ENCODE measurements at places on chromosomes 7 and 10. TPM values are rescaled to one million over a fixed set of nuclear protein-coding genes. Genes with fewer than 3 reads are reported as not detected.
A peak's percentile ranks its signal among the peaks of the same experiment; 100 is the strongest.

GRCh38 chr7:2512179-2512661 is 7.4 kb upstream of the LFNG start:
- no peak overlapping the region for H3K27ac ChIP-seq
- peaks cover 23% of the 10 kb centered on the region for H3K4me1 ChIP-seq
- DNase-seq: no peak
- no peaks in the 10 kb centered on the region for H3K27me3 ChIP-seq
- H3K4me3 ChIP-seq: no peak overlapping the region
- H3K36me3 ChIP-seq: no peaks in the 10 kb centered on the region

DNA sequence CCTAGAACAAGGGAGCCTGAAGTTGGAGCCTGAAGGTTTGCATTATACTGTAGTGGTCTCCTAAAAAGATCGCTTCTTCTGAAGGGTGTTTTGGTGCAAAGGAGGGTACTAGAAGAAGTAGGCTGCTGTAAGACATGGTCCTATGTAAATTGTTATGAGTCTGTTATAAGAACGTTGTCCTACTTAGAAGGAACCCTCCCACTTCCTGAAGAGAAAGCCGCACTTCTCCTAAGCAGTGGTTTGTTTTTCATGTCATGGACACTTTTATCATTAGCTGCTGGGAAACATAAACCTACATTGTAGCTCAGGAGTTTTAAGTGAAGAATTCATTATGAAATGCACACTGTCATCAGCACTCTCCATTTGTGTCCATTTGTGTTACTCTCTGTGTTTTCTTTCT is 129.1 kb upstream of the ITGB1 start:
- H3K4me3 ChIP-seq: no peak overlapping the region
- H3K4me1 ChIP-seq: no peaks in the 10 kb centered on the region
- no peak overlapping the region for H3K27ac ChIP-seq

- peak overlapping the region; percentile 63 for H3K4me3 ChIP-seq
- no peaks in the 10 kb centered on the region for H3K27me3 ChIP-seq
- H3K36me3 ChIP-seq: peaks cover 29% of the 10 kb centered on the region
- peaks cover 64% of the 10 kb centered on the region for H3K4me1 ChIP-seq
- DNase-seq: peak; percentile 53
Measured at GRCh38 chr10:102267748-102268147, 22.4 kb downstream of the GBF1 start.

DNA sequence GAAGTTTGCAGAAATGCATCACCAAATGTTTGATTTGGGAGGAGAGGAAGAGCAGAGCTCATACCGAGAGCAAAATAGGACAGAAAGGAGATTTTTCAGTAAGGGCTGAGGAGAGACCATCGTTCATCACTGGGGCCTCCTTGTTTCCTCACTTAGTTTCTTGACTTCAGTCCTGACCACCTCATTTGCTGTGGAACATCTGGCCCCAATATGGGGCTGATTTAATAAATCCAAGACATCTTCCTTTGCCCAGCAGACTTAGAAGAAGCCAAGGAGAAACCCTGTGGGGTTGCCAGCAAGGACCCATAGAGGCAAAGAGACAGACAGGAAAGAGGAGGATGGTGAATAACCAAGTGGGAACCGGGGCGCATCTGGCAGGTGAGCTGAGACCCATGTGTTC is 60.4 kb downstream of the CHST3 start:
- DNase-seq: no peak
- no peak overlapping the region for H3K4me3 ChIP-seq
- no peaks in the 10 kb centered on the region for H3K36me3 ChIP-seq
- H3K27me3 ChIP-seq: peaks cover 6% of the 10 kb centered on the region

DNA sequence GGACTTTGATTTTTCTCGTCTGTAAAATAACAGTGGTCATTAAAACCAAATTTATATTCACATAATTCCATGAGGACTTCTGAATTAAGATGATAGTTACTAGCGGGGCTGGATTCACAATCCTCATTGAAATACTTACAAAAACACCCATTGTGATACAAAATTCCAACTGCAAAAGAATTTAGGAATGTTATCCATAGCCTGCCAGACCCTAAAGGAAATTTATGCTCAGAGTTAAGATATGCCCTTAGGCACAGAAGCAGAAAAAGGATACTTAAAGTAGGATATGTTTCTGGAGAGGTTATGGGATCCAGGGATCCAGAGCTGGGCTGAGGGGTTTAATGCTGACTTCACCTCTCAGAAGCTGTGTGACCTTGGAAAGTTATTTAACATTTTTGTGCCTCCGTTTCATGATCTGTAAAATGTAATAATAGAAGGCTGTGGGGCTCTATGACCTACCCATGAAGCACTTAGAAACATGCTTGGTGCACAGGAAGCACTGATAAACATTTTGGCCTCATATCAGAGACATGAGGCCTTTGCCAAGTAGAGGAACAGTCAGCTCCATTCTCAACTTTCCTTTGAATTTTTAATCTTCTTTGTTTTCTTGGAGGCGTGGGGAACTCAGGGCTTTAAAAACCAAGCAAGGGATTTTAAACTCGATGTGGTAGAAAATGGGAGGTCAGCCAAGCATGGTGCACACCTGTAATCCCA is 744.7 kb downstream of the KCNMA1 start:
- H3K27me3 ChIP-seq: no peaks in the 10 kb centered on the region
- no peak for DNase-seq
- no peak overlapping the region for H3K4me3 ChIP-seq

Gene TCF7L2
- total RNA-seq: 14.6 TPM

Gene NPTX2
- total RNA-seq: not detected

All from HFFc6 (cell line).